ENCODE measurements at places on chromosomes 7 and 10.

GRCh38 chr10:70477661-70478162, 855 bp upstream of the PALD1 start:
- peak; percentile 51 for DNase-seq

- DNase-seq = no peak
These were observed 280.9 kb upstream of the LYZL1 start for GRCh38 chr10:29007748-29008610.

- no peak for DNase-seq
These were observed 293.6 kb downstream of the DNAJB6 start for GRCh38 chr7:157630301-157630853.

GRCh38 chr7:106747804-106748203, 86.8 kb upstream of the CCDC71L start:
- no peak for DNase-seq

DNA sequence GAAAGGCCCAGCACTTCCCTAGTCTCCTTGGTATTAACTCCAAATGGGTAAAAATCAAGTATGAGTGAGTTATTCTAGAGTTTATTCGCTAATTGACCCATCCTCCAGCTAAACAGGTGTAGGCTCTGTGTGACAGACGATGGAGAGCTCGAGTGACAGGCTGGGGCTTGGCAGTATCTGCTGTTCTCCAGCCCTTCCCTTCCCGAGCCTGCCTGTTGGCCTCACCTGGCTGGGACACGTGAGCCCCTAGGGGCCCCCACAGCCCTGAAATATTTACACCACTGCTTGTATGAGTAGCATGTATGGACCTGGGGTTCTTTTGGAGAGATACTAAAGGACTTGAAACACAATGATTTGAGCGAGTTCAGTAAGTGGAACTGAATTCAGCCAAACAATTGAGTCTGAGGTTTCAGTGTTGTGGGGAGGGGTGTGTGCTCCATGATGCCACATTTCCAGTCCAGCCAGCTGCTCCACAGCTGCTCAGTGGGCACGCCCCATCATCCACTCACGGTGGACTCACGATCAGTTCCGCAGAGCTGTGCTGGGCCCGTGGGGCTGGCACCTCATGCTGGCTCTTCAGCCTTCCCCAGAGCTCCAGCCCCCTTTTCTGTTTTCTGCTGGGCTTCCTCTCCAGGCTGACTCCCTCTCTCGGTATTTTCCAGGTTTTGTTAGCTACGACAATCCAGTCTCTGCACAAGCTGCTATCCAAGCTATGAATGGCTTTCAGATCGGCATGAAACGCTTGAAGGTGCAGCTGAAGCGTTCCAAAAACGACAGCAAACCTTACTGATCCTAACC, 283.0 kb downstream of the USP6NL start:
- DNase-seq = no peak

DNA sequence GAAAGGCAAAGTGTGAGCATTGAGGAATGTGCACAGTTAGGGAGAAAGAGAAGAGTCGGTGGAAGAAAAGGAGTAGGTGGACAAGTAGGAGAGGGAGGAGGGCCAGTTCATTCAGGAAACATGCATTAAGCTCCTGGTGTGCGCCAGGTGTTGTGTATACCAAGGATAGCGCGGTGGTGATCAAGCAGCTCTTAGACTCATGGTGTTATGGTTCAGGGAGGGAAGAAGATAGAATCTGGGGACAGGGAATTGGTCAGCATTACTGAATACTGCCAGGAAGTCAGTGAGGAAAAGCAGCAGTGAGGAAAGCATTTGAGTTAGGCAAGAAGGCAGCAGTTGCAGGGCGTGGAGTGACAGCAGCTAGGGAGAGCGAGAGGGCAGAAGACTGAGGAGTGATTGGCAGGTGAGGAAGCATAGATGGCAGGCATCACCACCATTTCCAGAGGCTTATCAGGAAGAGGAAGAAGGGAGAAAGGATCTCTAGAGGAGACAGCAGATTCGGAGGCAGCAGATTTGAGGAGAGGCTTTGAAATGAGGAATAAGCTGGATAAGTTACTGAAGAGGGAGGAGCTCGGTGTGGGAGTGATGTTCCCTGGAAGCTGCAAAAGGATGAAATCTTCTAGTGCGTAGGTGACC, 265.6 kb downstream of the GFRA1 start:
- no peak for DNase-seq

DNA sequence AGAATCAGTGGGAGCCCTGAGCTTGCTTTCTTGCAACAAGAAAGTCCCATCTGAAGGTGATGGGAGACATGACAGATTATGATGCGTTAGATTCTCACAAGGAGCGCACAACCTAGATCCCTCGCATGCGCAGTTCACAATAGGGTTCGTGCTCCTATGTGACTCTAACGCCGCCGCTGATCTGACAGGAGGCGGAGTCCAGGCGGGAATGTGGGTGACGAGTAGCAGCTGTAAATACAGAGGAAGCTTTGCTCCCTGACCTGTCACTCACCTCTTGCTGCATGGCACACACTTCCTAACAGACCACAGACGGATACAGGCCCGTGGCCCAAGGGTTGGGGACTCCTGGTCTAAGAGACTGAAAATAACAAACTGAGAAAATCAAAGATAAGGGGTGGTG, 1163.4 kb upstream of the AUTS2 start:
- DNase-seq = no peak

GRCh38 chr10:69181433-69181832, 1.4 kb downstream of the SUPV3L1 start:
- peak; percentile 29 for DNase-seq

DNA sequence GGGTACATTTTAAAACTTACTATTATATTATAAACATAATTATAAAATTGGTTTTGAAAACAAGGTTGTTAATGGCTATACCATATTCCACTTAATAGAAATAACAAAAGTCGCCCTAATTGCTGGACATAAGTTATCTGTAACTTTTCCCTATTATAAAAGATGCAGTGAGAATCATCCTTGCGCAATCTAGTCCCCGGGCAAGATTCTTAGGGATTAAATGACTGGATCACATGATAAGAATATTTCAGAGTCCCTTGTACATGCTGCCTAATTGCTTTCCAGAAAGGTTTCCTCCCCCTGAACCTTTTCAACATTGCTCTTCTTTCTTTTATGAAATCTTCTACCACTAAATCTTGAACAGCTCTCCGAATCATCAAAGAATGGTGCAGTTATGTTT, 479.8 kb upstream of the MKI67 start:
- no peak for DNase-seq

DNA sequence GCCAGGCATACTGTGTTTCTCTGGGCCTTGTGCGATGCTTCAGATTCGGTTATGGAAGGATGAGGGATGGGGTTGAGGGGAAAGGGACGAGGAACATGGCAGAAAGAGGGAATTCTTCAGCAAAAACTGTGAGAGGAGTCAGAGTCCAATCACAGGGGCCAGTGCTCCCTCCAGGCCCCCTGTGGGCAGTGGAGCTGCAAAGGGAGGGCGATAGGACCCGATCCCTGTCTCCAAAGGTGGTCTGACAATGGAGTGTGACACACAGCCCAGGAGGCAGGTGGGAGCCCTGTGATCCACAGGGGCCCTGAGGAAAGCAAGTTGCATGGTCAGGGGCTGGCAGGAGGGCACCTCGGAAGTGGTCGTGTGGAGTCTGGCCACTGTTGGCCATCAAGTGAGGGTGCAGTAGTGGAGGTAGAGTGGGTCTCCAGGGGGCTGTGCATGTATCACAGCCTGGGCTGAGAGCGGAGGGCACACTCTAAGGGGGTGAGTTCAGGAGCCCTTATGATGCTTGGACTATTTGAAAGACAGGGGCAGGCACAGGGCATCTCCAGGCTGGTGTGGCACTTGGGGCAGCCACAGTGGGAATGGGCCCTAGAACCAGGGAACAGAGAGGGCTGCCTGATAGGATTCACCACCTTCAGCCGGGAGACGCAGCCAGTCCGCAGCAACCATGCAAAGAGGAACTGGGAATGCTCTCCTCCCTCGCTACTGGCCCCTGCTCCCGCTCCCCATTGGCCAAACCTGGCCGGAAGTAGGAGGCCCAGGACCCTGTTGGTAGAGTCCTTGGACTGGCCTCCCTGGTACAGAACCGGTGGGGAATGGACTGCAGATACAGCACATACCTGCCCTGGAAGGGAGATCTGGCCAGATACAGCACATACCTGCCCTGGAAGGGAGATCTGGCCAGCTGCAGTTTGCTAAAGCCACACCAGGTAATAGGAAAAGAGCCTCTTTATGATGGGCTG, 115.9 kb downstream of the ADCY1 start:
- DNase-seq = no peak

DNA sequence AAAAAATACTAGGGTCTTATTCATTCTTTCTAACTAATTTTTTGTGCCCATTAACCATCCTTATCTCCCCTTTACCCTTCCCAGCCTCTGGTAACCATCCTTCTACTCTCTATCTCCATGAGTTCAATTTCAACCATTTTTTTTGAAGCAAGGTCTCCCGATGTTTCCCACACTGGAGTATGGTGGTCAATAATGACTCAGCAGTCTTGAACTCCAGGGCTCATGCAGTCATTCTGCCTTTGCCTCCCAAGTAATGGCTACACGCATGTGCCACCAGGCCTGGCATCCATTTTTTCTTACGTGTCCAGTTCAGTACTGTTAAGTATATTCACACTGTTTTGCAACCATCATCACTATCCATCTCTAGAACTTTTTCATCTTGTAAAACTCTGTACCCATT, 60.4 kb downstream of the CYTH3 start:
- DNase-seq = no peak

DNA sequence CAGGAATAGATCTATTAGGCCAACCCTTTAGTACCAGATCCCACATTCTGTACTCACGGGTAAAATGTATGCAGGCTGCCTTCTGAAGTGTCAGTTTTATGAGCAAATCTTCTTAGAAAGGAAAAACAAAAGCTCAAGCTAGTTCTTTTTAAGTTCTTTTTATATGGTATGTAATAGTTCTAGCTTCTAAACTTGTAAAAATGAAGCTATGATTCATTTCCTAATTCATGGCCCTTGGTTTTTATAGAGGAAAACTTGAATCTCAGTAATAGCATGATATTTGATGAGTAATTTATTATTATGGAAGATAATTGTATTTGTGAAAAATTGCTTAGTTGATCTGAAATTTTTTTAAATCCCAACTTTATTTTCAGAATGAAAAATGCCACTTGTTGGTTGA, 54.3 kb downstream of the SLK start:
- no peak for DNase-seq

GRCh38 chr7:155811560-155811894, 736 bp downstream of the SHH start:
- DNase-seq = no peak

- no peak for DNase-seq
These were observed 58.0 kb downstream of the CREM start for GRCh38 chr10:35184527-35185171.

- no peak for DNase-seq
These were observed 883 bp upstream of the TRA2A start for GRCh38 chr7:23532490-23533237.

DNA sequence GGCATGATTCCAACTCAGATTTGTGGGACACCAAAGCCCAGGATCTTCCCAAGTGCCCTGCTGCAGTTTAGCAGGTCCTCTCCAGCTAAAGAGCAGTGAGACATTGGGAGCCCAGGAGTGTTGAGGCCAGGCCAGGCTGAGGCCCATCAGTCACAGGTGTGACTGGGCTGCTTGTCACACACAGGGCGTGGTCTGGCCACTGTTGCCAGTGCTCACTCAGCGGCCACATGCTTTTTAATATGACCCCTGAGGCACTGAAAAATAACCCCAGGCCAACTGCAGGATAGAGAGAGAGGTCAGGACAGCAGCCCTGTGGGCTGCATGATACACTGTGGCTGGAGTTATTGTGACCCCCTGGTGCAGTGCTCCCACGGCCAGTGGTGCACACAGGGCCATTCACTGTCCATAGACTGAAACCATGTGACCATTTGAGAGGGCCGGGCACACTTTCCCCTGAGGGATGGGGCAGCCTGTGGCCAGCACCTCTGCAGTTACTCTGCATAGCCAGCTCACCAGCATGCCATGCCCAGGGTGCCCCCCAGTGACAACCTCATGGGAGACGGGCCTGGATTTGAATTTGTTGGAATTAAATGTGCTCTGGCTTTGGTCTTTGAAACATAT, 4.2 kb downstream of the GDF2 start:
- peak; percentile 7 for DNase-seq

DNA sequence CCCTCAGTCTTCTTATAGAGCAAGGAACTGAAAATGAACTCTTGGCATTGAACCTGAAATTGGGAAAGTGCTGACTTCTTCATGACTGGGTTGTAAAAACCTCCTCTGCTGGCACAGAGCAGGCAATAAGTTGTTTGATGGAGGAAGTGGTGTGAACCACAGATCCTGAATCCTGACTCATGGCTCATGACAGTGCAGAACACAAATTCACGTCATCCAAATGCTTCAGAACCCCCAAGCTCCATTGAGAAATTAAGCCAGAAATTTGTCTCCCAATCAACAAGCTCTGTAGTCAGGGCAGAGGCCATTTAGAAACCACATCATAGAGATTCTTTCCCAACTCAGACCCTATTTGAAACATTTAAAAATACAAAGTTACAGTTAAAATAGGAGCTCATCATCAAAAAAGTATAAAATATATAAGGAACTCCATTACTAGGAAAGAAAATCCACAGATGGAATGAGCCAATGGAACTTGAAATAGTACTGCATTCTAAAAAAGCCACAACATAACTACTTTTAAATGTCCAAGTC, 10.3 kb upstream of the STK17A start:
- peak; percentile 99 for DNase-seq

DNA sequence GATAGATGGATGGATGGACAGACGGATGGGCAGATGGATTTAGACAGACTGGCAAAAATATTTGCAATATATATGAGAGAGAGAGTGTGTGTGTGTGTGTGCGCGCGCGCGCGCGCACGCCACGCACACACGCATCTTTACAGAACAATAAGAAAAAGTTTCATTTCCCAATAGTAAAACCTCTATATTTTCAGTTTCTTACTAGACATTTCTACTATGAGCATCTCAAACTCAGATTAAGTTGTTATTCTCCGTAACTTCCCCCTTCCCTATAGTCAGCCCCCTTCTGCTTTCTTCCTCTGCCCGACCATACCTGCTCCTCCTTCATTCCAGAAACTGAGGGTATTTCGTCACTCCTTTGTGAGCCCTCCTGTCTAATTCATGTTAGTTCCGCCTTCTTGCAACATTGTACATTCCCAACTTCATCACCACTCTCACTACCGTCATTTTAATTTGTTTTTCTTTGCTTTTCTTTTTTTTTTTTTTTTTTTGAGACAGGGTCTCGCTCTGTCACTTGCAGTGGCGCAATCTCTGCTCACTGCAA, 154.4 kb upstream of the SH2B2 start:
- no peak for DNase-seq

- no peak for DNase-seq
These were observed 117.9 kb upstream of the MACROH2A2 start for GRCh38 chr10:69934768-69935167.

DNA sequence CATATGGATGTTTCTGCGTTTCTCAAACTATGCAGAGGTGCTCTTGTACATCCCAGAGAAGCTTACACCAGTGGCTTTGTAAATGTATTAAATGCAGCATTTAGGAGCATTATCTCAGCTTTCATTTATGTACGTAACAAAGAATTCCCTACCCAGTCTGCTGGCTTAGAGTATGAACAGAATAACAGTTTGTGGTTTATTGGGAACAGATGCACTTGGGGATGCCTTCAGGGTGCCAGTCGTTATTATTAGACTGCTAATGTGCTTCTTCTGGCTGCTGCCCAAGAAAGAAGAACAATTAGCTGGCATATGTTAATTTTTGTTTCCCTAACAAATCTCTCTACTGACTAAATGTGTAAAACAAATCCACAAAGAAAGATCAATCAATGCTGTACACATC, 241.9 kb downstream of the FOXP2 start:
- DNase-seq = no peak

- no peak for DNase-seq
These were observed 197.5 kb upstream of the PRSS58 start for GRCh38 chr7:142455392-142455791.

Measured in ELR (cell line).